ENCODE measurements at places on chromosomes 2 and 18.

- DNase-seq: no peak
These were observed 60.4 kb downstream of the COL4A4 start for GRCh38 chr2:227103583-227103982.

DNA sequence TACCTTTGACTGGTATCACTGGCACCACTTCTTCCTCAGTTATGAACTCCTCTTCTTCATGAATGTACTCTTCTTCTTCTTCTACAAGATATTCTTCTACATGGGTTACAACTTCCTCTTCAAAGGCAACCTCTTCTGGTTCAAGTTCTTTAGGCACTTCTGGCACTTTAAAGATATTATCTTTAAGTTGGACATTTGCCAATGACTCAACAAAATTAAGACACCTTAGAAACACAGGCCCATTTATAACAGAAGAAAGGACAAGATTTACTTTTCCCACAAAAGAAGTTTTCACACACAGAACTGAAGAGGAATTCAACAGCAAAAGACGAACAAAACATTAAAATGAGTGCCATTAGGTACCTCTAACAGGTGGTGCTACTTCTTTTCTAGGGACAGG, 127.3 kb downstream of the TTN start:
- no peak for DNase-seq

- no peak for DNase-seq
These were observed 40.9 kb downstream of the GORASP2 start for GRCh38 chr2:170969872-170970496.

DNA sequence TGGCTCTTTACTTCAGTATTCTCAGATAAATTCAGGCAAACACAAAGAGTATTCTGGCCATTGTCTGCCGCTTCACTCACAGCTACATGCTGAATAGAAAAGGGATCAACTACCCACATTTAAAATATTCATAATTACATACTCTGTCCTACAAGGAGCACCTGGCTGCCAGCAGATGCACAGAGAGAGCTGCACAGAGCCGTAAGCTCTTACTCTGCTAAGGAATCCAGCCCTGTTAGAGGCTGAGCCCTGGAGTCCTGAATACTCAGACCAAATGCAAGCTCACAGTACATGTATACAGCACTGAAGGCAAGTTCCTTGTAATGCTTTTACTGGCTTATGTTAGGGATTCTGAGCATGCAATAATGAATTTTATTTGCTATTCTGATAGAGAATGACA, 80.3 kb downstream of the FTCDNL1 start:
- DNase-seq: no peak

GRCh38 chr18:10723496-10723895, 197.7 kb downstream of the NAPG start:
- DNase-seq: no peak

GRCh38 chr2:119888680-119889079, 124.2 kb upstream of the EPB41L5 start:
- DNase-seq: no peak

- no peak for DNase-seq
These were observed 98.0 kb downstream of the ANKRD44 start for GRCh38 chr2:197212344-197213262.

DNA sequence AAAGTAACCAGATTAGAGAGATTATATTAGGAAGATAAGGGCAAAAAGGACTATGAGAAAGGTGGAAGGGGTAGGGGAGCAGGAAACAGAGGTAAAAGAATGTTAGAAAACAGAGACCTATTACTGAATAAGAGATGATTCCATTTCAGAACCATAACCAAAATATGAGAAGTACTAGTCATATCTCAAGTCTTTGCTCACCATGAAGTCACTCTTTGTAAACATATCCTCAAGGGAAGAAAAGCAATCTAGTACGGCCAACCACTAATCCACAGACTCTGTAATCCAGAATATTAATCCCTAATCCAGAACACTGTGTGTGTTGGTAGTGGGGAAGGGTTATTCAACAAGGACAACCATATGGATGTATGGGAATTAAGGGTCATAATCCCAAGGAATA, 92.0 kb downstream of the CDCA7 start:
- DNase-seq: no peak

DNA sequence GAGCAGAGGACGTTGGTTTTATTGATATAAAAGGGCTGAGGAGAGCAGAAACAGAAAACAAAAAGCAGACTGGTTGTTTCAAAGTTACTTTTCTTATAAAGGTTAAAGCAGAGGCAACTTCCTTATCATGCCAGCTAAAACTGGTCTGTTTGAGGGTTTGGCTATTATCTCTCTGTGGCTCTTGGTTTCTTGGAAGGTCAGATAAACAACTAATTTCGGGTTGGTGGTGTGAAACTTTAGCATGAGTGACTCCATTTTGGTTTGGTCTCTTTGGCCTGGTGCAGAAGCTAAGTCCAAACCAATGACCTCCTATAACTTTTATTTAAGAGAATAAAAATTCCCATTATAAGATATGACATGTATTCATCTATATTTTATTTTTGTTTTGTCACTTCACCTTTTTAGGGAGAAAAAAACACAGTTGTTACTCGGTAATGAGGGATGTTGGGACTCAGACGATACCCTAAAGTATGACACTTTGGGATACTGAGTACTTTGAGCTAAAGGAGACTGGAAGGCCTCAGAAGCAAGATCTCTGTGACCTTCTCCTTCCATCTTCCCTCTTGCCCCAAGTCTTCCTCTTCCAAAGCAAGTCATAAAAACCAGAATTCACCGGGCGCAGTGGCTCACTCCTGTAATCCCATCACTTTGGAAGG, 23.3 kb downstream of the TNFAIP6 start:
- no peak for DNase-seq

DNA sequence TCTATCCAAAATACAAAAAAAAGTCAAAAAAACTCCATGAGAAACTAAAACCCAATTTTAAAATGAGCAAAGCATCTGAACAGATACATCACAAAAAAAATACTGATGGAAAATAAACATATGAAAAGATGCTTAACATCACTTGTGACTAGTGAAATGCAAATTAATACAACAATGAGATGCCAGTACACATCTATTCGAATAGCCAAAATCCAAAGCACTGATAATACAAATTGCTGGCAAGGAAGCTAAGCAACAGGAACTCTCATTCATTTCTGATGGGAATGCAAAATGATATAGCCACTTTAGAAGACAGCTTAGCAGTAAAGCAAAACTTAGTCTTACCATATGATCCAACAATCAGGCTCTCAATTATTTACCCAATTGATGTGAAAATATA, 190.2 kb upstream of the FN1 start:
- no peak for DNase-seq

DNA sequence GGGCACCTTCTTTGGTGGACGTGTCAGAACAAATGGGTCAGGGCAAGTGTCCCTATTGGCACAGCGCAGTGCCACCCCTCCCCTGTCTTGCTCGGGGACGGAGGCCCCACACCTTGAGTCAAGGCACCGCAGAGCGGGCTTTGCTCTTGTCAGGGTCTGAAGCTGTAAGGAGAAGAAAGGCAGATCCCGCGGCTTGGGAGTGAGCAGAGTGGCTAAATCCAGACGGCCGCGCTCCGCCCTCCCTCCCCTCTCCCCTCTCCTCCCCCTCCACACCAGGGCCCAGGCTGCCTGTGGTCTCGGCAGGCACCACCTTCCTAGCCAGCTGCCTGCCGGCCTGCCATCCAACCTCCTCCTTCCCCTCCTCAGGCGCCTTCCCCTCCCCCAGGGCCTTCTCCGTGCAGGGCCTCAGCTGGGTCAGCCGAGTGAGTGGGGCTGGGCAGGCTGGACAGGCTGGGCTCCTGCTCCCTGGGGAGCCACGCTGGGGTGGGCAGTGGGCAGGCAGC, 25.8 kb downstream of the SPEG start:
- DNase-seq: no peak

- DNase-seq: no peak
These were observed 179.5 kb downstream of the SMAD2 start for GRCh38 chr18:47750889-47751423.

- DNase-seq: no peak
These were observed 536.5 kb upstream of the CRIM1 start for GRCh38 chr2:35819033-35819432.

DNA sequence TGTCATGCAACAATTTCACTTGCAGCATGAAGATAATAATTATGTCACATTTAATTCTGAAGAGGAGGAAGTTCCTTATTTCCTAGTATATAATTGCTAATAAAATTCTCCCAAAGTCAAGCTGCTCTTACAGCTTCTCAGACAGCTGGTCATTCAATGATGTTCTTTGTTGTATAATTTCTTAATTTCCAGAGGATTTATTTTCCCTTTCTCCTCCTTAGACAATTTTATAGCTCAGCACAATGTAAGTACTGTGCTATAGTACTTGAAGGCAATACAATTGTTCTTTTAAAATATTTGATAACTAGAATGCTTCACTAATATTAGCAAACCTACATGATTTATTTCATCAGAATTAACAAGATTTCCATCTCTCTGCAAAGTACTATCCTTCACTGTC, 73.4 kb downstream of the ROCK1 start:
- DNase-seq: no peak

DNA sequence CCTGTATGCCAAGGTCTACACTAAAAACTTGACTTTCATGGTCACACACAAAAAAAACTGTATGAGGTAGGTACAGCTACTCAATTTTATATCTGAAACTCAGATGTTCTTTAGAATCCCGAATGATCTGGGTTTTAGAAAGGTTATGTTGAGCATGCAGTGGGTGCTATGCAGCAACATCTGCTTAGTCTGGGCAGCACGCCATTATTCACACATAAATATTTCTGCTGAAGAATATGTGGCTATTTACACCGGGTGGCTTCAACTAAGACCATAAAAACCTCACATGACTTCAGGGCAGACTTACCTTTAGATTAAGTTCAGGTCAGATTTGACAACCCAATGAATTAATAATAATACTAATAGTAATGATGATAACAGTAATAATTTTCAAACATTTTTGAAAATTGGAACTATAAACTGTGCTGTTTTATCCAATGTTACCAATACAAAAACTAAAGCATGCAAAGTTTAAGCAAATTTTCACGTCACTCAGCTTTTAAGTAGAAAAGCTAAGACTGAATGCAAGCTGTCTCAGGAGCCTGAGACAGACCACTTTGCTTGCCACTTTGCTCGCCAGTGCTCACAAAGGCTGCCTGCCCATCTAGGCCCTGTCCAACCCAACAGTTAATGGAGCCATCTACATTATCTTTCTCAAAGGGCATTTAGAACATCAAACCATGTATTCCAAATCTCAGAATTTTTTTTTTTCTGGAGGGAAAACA, 292.0 kb downstream of the CNTNAP5 start:
- peak; percentile 39 for DNase-seq

GRCh38 chr2:16224298-16225045, 284.1 kb downstream of the MYCN start:
- DNase-seq: no peak

All from muscle of arm (tissue), 14 donors.